Liver (tissue), 10 donors: ENCODE measurements at places on chromosomes 7 and 10.

GRCh38 chr7:150370612-150371071 is 2.0 kb downstream of the REPIN1 start:
- DNase-seq: no peak

DNA sequence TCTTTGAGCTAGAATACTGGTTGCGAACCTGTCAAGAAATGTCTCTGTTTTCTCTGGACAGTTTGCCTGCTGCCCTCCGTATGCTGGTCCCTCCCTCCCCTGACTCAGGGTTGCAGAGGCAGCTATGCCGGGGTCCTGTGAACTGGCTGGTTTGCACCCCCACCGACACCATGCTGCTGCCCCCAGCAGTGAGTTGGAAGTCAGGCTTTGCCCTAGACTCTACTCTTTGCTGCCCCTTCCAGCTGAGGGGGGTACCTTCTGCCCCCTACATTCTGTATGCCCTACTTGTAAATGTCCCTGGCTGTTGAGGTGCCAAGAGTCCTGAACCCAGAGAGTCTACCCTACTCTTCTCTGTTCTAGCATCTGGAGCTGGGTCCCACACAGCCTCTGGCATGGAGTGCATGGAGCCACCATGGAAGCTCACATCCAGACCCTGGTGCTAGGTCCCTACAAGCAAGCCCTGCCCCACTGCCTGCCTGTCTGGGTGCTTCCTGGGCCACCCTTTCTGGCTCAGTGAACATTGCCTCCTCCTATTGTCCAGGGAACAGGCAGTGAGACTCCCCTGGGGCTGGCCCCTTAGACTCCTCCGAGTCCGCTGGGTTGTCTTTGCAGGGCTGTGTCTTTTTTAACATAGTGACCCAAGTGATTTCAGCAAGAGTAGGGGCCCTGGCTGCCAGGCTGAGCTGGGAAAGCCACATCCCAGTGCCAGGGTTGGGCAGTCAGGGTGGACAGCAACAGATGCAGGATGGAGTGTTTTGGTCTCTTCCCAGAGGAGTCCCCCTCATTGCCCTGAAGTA is 138.9 kb downstream of the ADCY1 start:
- DNase-seq: no peak

GRCh38 chr7:3082831-3083230 is 39.2 kb upstream of the CARD11 start:
- DNase-seq: no peak

GRCh38 chr7:55130395-55131141 is 111.8 kb downstream of the EGFR start:
- no peak for DNase-seq
